ENCODE measurements at places on chromosomes 6 and 20. TPM values are rescaled to one million over a fixed set of nuclear protein-coding genes. Genes with fewer than 3 reads are reported as not detected.

- H3K27ac ChIP-seq: no peak overlapping the region
- DNase-seq: no peak
- H3K36me3 ChIP-seq: no peaks in the 10 kb centered on the region
- H3K4me3 ChIP-seq: no peak overlapping the region
- no peaks in the 10 kb centered on the region for H3K27me3 ChIP-seq
Measured at GRCh38 chr6:5517796-5518195, 256.5 kb downstream of the FARS2 start.

DNA sequence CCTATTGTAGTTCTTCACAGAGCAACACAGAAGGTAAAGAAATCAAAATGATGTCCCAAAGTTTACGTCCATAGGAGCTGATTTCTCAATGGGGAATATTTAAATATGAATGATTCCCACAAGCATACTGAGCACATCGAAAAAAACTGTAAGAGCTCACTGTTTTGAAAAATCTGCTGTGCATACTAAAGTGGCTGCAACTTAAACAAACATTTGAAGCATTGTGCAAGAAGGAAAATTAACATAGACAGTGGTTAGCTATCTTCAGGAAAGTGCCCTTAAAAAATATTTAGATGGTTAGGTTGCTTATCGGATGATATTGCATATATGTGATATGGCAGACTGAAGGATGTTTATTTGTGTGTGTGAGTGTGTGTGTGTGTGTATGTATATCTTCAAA lies 747.6 kb downstream of the RFPL4B start:
- DNase-seq: no peak
- no peak overlapping the region for H3K4me3 ChIP-seq
- H3K27me3 ChIP-seq: no peaks in the 10 kb centered on the region

- peak overlapping the region; percentile 64 for H3K4me3 ChIP-seq
- no peak for DNase-seq
- peaks cover 79% of the 10 kb centered on the region for H3K4me1 ChIP-seq
- no peaks in the 10 kb centered on the region for H3K36me3 ChIP-seq
- no peaks in the 10 kb centered on the region for H3K27me3 ChIP-seq
- peak overlapping the region; percentile 95 for H3K27ac ChIP-seq
Measured at GRCh38 chr20:47318027-47318585, 38.4 kb downstream of the ZMYND8 start.

DNA sequence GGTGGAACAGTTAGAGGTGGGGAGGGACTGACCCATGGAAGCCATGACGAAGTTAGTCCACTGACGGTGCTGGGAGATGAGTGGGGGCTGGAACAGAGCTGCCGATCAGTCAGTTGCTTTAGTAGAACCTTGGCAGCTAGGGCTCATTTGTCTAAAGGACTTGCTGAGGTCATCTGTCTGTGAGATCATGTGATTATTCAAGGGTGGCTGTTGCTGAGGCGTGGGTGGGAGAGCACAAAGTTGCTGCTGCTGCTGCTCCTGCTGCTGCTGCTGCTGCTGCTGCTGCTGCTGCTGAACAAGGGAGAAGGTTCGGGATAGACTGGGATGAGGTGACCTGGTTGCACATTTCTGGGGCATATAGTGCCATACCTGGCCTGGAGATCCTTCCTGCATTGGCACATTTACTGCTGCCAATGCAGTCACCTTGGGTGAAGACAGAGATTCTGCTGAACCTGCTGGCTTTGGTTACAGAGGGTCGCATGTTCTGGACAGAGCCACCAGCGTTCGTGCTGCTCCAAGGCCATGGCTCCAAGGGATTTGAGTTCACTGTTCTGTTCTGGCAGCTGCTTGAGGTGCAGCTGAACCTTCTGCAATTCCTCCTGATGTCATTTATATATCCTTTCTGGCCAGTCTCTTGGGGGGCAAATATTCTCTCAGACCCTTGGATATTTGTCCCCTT lies 840.5 kb downstream of the HACE1 start:
- H3K4me3 ChIP-seq: no peak overlapping the region
- no peak overlapping the region for H3K27ac ChIP-seq
- no peaks in the 10 kb centered on the region for H3K27me3 ChIP-seq
- H3K4me1 ChIP-seq: no peaks in the 10 kb centered on the region

DNA sequence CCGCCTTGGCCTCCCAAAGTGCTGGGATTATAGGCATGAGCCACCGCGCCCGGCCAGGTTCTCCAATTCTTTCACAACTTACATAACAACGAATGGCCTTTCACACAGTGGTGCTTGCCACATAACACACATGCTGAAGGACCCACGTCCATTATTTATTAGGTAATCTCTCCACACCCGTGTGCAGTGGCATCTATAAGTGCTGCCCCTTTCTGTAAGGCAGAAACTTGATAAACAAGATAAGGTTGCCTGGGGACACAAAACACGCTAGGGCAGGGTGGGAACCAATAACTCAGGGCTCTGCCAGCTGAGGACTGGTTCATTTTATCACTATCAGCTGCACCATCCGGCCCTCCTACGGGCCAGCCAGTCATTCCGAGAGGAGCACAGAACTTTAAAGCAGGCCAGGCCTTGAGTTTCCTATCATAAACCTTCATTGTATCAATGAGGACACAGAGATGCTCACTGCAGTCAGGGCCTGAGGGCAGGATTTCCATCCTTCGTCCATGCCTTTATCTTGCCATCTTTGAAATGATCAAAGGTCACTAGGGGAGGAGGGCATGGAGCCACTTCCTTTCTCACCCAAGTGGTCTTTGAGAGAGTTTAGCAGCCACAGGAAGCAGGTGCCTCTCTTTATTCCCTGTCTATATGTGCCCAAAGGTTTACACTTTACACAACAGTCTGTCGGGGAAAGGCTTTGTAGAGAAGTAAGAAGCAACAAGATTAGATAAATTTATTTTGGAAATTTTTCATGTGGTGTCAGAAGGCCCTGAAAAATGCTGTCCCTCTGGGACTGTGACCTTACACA lies 37.6 kb downstream of the GPLD1 start:
- no peak for DNase-seq
- no peaks in the 10 kb centered on the region for H3K4me1 ChIP-seq
- no peaks in the 10 kb centered on the region for H3K27me3 ChIP-seq
- H3K27ac ChIP-seq: no peak overlapping the region

Gene NKAIN2
- not detected for polyA plus RNA-seq

Gene FKBP1C
- polyA plus RNA-seq: 0.39 TPM

All from naive B cell (primary cell).